ENCODE measurements at places on chromosomes 2 and 18.

DNA sequence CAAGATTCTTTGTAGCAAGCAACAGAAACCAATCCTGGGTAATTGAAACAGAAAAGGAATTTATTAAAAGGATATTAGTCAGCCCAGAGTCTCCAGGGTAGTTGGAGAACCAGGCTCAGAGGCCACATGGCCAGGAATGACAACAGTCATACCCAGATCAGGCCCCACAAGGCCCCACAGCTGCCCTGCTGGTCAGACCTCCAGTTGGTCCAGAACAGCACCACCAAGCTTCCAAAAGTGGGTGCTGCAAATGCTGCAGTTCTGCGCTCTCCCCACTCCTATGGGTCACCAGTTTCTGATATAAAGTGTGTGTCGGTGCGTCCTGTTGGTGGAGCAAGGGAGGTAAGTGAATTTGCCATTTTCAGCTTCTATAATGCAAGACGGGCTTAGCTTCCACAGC, 29.9 kb downstream of the KLHL29 start:
- no peak for DNase-seq

- no peak for DNase-seq
These were observed 1310.5 kb upstream of the NRXN1 start for GRCh38 chr2:52342458-52342857.

DNA sequence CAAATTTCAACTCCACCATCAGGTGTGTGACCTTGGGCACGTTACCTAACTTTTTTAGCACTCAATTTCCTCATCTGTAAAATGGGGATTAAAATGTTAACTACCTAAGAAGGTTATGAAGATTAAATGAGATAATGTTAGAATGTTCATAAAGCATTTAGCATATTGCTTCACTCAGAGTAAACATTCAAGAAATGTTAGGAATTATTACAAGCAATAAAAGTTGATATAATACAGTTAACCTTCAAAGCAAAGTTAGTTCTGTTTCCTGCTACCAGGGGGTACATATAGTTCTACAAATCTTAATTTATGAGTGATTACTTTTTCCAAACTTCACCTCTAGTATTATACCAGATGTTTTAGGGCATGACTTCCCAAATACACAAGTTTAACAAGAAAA, 254.2 kb downstream of the PDE11A start:
- no peak for DNase-seq

GRCh38 chr18:4454537-4455112, 482 bp downstream of the DLGAP1 start:
- DNase-seq, result no peak

GRCh38 chr2:197165020-197165419, 145.6 kb downstream of the ANKRD44 start:
- no peak for DNase-seq

DNA sequence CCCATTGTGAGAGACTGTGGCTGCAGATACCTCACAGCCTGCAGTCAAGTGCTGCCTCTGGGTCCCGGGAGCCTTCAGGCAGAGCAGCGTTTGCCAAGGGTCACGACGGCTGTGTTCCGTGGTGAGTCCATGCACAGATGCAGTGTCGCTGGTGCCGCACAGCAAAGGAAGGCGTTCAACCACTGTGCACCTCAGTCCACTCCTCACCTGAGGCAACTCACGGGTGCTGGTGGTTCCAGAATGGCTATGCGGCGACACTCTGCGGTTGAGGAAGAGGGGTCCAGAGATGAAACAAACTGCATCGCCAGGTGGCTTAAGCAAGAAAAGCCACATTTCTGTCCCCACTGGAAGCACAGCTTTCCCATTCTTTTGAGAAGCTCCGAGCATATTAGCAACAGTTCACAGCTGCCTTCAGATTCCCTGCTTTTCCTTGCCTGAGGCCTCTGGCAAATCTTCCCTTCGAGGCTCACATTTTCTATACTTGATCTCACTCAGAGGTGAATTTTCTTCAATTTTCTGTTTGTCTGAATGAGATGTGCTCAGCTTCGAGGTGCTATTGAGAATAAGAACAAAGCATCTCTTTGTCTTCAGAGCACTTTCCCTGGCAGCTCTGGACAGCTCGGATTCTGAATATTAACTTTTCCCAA, 208.8 kb upstream of the TWIST2 start:
- no peak for DNase-seq

DNA sequence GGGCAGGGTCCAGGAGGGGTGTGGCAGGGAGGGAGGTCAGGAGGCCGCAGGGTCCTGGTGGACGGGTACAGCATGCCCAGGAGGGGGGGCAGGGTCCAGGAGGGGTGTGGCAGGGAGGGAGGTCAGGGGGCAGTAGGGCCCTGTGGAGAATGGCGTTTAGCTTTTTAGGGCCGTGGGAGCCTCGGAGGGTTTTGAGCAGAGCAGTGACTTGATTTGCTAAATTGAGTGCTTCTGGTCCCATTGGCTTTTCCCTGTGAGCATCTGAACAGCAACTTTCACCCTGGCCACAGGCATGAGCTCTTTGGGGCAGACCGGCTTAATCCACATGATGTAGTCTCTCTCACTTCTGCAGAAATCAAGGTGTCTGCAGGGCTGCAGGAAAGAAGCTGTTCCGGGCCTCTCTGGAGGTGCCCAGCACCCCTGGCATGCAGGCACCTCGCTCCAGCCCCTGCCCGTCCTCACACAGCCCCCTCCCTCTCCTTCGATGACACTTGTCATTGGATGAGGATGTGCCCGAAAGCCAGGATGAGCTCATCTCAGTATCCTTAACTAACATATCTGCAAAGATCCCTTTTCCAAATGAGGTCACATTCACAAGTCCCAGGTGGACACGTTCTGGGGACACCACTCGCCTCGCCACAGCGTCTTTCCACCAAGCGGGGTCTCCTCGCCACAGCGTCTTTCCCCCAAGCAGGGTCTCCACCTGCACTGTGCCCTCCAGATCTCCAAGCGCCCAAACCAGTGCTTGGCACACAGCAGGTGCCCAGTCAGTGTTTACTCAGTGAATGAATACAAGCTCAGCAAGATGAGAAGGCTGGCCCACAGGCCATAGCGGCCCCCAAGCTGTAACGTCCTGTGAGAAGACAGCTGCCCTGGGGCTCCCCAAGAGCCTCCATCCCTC, 94.0 kb downstream of the NDUFA10 start:
- DNase-seq, result no peak

GRCh38 chr2:204177977-204178522, 241.5 kb downstream of the ICOS start:
- peak; percentile 59 for DNase-seq

- no peak for DNase-seq
These were observed 357.2 kb upstream of the SALL3 start for GRCh38 chr18:78622251-78622906.

DNA sequence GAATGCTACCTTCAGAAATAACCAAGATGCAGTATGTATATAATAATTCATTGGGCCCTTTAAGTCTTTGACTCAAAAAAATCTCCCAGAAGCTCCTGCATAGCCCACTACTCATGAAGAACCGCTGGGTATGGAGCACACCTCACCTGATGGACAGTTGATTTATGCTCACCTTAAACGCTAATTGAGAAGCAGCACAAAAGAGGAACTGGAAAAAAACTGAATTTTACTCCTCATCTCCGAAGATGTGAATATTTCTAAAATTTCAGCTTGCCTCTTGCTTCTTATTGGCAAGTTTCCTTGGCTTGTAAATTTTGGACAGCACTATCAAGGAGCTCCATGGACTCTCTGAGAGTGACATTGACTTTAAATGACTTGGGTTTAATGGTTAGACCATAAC, 5.5 kb downstream of the CYP1B1 start:
- no peak for DNase-seq

- DNase-seq, result no peak
These were observed 16.2 kb upstream of the CLASP1 start for GRCh38 chr2:121665504-121665903.

- no peak for DNase-seq
These were observed 301.3 kb downstream of the HRH4 start for GRCh38 chr18:24761765-24762164.

Data from stimulated activated CD8-positive, alpha-beta memory T cell treated with anti-CD3 and anti-CD28 coated beads, Interleukin-7, amount 100 ng/mL, for 1 hour (primary cell).